Left lung (tissue), 14 donors: ENCODE measurements at places on chromosomes 7 and 10. TPM values are rescaled to one million over a fixed set of nuclear protein-coding genes. Genes with fewer than 3 reads are reported as not detected.

The STEAP4 gene
- polyA plus RNA-seq: 3.3 TPM

DNA sequence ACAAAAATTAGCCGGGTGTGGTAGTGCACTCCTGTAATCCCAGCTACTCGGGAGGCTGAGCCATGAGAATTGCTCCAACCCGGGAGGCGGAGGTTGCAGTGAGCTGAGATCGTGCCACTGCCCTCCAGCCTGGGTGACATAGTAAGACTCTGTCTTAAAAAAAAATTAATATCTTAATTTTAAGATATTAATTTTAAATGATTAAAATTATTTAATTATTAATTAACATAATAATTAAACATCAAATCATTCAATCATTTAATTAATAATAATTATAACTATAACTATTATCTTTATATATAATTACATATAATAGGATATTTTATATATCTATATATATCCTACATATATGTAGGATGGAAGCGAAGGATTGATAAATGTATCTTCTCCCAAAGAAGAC is 1.8 kb upstream of the HK1 start:
- no peak for DNase-seq

DNA sequence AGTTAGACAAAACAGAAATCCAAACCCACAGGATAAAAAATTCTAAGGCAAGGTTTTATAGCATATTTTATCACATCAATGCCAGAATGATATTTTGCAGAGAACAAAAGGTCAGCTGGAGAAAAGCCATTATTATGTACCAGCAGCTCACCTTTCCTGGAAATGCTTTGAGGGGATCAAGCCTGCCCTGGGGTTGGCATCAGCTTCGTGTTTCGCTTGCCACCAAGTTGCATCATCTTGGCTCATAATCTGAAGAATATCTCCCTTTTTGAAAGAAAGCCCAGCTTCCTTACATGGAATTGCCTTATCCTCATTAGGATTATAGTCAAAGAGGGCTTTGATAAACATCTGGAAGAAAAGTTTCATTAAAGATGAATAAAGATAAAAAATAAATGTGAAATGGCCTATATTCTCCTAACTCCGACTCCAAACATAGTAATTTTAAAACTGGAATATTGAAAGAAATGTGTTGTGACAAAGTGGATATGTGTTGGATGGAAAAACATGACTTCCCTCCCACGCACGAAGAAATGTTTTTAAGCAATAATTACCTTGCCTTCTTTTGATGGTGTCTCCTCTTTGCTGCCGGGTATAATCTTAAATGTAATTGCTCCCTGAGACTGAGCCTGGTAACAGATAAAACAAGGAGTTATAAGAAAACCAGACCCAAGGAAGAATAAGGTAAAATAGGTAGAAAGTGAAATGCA is 121.3 kb upstream of the ODAD2 start:
- DNase-seq: no peak

GRCh38 chr7:12089951-12090756 is 120.9 kb upstream of the TMEM106B start:
- DNase-seq: no peak

DNA sequence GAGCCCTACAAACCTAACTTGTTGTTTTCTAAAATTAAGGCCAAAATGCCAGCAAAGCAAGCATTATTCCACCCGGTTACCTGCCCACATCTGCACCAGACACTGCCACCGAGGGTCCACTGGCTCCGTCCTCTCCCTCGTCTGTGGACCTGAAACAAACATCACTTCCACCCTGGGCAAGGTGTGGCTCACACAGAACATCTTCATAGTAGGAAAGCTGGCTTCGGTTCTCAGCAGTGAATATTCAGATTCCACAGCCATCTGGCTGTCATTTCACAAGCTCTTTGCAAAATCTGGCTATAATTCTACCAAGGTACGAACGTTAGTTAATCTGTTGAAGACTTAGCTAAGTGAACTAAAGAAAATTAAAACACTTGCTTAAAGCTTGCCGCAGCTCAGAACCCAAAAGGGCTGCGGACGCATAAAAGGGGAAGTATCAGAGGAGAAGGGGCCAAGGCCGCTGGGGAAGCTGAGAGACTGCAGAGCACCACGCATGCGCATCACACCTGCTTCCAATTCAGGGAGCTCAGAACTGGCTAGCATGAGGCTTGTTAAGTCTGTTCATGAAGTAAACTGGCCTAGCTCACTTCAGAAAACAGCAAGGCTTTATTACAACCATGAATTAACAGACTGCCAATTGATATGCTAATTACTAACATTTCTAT is 46.1 kb downstream of the PTPRN2 start:
- no peak for DNase-seq

- no peak for DNase-seq
These were observed 1.8 kb downstream of the DDIT4 start for GRCh38 chr10:72275351-72276012.

DNA sequence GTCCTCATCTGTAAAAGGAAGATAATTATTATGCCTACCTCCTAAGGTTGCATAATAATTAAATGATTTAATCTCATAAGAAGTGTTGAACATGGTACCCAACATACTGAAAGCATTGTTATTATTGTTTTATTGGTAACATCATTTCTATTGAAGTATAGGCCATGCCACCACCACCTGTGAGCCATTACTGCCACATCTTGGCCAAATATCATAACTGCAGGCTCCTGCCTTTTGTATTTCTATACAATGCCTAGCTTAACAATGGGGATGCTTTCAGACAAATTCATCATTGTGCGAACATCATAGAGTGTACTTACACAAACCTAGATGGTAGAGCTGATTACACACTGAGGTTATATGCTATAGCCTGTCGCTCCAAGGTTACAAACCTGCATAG is 61.1 kb upstream of the NPSR1 start:
- DNase-seq: no peak
